ENCODE measurements at places on chromosomes 7 and 10.
A peak's percentile ranks its signal among the peaks of the same experiment; 100 is the strongest.

- ATAC-seq = no peak
Measured at GRCh38 chr7:859359-860030, 16.9 kb upstream of the GET4 start.

GRCh38 chr7:87083865-87084519 is 24.5 kb upstream of the ELAPOR2 start:
- ATAC-seq = no peak

DNA sequence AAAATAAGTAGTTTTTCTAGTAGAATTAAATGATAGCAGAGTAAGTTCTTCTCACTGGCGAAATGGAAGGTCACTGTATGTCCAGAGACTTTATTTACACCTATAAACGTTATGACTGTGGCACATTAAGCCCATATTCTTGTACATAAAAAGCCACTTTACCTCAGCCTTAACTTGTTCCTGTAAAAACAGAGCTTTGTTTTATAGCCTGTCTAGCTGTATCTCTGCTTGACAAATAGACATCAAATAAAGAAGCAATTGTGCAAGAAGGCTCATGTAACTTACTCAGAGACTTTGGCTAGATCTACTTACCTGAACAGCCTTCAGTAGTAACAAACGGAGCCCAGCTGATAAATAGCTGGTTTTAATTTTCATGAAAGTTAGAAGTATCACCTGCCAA is 324.1 kb upstream of the BMPER start:
- ATAC-seq = no peak

DNA sequence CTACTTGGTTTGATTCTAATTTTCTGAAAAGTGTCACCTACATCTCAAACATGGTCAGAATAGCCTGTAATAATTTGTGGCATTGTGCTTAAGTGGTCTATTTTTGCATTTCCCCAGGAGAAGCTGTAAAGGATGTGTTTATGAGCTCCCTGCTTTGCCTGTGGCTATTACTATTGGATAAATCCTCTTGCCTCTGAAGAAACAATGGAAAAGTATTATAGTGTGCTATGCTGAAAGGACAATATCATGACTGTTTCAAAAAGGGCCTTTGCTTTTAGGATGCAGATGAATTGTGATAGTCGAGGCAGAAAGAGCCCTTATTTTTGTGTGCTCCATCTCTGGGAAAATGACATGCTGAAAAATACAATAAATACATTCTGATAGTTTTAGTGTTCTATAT is 94.1 kb upstream of the ARMC3 start:
- ATAC-seq = no peak

- ATAC-seq = no peak
Measured at GRCh38 chr7:26379711-26380110, 88.0 kb downstream of the SNX10 start.

DNA sequence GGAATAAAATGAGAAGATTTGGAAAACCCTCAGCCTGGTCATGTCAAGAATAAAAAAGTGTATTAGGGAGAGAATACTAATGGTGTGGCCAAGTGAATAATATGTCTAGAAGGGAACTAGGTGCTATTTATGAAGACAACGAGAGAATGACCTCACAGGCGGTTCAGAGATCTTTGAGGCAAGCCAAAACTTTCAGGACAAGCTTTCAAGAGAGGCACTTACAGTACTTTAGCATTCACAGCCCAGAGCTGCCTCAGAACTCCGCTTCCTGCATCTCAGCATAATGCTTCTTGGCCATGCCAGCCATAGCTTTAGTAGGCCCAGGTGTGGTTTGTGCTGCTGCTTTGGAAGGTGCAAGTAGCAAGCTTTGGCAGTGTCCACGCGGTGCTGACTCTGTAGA is 37.2 kb upstream of the CCDC7 start:
- no peak for ATAC-seq

DNA sequence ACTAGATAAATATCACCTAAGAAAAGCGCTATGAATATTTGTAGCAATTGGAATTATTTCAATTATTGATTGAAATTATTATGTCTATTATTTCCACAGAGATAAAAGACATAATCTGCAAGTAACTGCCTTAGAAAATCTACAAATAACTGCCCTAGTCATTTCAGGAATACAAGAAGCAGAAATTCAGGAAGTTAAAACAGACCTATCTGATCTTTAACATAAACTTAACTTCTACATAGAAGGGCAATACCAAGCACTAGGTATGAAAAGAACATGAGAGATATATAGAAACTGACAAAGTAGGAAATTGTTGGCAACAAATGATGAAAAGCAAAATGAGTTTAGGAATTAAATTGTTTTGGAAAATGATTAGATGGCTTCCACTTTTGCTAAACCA is 31.8 kb upstream of the AKR1B10 start:
- no peak for ATAC-seq

DNA sequence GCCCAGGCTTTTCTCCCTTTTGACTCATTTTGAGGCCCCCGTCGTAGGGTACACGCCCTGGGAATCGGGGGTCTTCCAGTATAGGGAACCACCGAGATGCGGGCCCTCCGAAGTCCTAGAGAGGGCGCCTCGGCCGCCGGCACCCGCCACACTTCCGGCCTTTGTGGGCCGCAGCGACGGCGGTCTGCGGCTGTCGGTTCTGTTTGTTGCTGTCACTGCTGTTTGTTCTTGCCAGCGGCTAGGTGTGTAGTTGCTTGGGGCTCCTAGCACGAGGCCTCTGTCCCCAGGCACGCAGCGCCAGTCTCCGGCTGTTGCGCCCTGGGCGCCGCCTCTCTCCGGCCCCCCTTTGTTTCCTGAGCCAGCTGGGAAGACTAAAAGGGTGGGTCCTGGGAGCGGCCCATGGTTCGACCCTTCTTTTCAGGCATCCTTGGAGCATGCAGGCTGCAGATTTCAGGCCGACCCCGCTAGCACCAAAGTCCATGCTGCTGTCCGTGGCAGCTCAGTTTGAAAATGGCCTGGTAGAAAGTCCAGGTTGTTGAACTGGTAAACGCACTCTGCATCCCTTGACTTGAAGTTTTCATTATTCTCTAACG is 17.8 kb upstream of the ZKSCAN1 start:
- peak; percentile 69 for ATAC-seq

DNA sequence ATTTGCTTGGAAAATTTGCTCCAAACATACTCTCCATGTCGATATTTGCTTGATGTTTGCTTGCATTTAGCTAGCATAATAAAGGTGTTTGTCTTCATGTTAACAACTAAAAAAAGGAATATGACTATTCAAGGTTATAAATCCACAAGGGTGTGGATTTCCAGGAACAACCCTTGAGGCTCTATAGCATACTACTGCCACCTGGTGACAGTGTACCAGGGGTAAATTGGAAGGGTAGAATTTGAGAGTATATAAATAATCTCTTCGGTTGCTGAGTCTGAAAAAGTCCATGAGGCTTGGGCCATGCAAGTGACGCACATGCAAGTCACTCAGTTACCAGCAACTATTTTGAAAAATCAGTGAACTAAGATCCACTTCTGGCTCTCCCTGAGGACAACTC is 68.4 kb downstream of the SLIT1 start:
- no peak for ATAC-seq

DNA sequence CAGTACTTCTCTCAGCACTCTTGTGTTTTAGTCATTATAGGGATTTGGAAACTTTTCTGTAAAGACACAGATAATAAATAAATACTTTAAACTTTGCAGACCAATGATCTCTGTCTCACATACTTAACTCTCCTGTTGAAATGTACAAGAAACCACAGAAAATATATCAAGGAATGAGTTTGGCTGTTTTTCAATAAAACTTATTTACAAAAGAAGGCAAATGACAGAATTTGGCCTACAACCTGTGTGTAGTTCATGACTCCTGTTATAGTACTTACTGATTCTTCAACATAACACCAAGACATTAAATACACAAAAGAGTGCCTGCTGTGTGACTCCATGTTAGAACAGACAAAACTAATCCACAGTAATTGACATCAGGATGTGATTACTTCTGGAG is 510.0 kb upstream of the PHF14 start:
- ATAC-seq = no peak

DNA sequence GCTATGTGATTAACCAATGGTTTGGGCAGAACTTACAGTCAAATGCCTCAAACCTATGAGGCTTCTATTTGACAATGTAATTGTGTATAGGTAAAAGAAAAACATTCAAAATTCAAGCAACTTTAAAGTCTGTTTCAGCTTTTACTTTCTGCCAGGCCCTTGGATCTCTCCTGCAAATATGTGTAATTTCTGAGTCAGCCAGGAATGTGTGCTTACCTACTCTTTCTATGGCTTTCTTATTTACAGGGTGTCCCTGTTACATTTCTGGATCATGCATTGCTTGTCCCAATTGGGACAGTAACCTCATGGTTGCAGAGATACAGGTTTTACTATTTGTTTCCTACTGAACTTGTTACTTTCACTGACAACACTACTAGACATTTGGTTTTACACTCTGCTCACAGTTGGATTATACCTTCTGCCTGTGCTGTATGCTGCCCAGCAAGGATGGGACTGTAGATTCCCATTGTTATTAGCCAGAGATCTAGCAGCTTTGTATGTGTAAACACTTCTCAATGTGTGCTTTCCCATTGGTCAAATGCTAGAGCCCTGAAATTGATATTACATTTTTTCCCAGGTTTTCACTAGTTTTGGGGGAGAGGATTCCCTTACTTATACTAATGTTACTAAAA is 355.3 kb downstream of the ARL4A start:
- ATAC-seq = no peak

DNA sequence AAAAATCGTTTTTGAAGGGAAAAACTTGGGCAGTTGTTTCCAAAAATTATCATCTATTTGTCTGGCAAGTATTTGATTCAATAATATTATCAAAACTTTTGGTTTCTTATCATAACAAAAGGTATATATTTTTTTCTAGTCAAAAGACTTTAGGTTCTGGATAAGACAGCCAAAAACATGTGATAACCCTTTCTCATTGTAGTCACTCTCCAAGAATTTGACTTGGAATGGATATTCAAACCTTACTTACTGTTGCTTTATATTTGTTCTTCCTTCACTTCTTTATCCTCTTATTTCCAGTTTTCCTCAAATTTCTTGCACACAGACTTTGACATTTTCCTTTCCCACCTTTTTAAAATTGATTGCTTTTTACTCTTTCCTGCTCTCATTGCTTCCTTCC is 140.9 kb upstream of the FAM3C start:
- no peak for ATAC-seq

GRCh38 chr10:63673846-63674245 is 152.6 kb downstream of the REEP3 start:
- no peak for ATAC-seq

- no peak for ATAC-seq
Measured at GRCh38 chr10:101188942-101189341, 40.3 kb downstream of the LBX1 start.

GRCh38 chr7:66258409-66258808 is 53.3 kb downstream of the TPST1 start:
- no peak for ATAC-seq

GRCh38 chr10:126671402-126671975 is 996 bp upstream of the C10orf90 start:
- no peak for ATAC-seq

DNA sequence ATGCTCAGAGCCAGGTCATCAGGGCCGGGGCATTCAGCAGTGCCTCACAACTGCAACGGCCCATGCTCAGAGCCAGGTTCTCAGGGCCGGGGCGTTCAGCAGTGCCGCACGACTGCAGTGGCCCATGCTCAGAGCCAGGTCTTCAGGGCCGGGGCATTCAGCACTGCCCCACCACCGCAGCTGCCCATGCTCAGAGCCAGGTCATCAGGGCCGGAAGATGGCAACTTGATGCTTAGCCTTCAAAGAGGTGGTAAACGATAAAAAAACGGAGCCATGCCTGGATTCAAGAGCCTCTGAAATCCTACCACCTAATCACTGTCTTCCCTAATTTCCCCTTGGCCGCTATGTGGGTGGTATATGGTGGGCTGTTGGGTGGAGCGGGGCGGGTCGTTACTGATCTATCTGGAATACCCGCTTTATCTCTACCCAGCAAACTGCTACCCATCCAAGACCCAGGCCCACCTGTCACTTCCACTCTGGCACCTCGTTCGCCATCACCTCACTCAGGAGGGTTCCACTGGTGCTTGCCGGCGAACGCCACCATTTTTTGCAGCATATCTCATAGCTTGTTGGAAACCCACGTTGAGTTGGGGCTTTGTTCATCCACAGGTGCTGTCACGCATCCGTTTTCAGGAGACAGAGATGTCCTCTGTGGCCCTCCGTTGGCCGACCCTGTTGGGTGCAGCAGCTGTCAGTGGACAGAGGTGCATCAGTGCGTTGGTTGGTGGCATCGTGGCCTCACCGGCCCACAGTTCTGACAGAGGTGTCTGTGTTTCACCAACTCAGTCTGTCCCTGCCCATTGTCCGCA is 221.1 kb downstream of the EBF3 start:
- no peak for ATAC-seq

- no peak for ATAC-seq
Measured at GRCh38 chr10:85919491-85920021, 447.0 kb downstream of the GRID1 start.

GRCh38 chr10:543131-543530 is 146.3 kb downstream of the DIP2C start:
- ATAC-seq = no peak

DNA sequence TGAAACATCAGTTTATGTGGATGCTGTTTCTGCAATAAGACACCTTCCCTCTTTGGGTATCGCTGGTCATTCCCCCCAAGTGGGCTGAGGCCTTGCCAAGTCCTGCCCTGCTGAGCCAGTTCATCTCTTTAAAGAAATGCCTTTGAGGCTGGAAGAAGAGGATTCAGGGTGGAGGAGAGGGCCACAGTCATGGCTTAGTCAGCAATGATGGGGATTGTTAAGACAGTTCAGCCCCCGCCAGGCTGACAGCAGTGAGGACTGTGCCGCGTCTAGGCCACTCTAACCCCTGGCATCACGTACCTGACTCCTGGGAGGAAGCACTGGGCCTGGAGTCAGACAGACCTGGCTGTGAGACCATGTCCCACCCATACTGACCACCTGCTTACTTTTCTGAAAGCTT is 48.3 kb downstream of the PNLIPRP2 start:
- no peak for ATAC-seq

DNA sequence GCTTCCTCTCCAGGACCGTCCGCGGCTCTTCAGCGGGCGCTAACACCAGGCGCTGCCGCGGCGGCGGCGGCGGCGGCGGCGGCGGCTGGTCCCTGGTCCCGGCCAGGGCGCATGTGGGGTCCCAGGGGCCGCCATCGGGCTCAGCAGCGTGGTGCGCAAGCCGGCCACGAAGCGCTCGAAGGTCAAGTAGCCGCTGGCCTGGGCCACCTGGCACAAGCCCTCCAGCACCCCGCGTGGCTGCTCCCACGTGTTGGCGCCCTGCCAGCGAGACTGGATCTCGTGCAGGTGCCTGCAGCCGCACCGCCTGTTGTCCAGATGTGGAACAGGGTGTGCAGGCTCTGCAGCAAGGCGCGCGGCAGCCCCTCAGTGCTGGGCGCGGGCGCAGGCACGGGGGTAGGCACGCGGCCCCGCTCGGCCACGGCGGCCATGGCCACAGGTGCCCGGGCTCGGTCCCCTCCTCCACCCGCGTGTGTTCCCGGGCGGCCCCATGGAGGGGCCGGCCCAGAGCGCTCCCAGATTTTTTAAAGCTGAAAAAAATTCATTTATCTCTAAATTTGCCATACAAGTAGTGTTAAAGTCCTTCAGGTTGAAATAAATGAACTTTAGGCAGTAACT is 884.2 kb upstream of the ZNF722 start:
- ATAC-seq = no peak

- ATAC-seq = no peak
Measured at GRCh38 chr7:135759532-135759931, 10.9 kb upstream of the FAM180A start.
